Peyer's patch (tissue), 4 donors: ENCODE measurements at places on chromosomes 13 and 19. TPM values are rescaled to one million over a fixed set of nuclear protein-coding genes. Genes with fewer than 3 reads are reported as not detected.

The CPB2 gene
- not detected for total RNA-seq

The CGB7 gene
- not detected for total RNA-seq

The RASIP1 gene
- 3.1 TPM for total RNA-seq

The C1QTNF9B gene
- not detected for total RNA-seq

The PSG7 gene
- not detected for total RNA-seq

The POLD1 gene
- 90.0 TPM for total RNA-seq

The FBXO27 gene
- 12.4 TPM for total RNA-seq

GRCh38 chr19:2167896-2168618 lies 4.3 kb downstream of the DOT1L start:
- H3K4me1 ChIP-seq, result peaks cover 74% of the 10 kb centered on the region
- peak; percentile 89 for DNase-seq
- H3K27ac ChIP-seq, result peak overlapping the region; percentile 100
- no peaks in the 10 kb centered on the region for H3K27me3 ChIP-seq
- peak overlapping the region; percentile 11 for H3K4me3 ChIP-seq

GRCh38 chr19:48739404-48740163 lies 826 bp downstream of the RASIP1 start:
- peak overlapping the region; percentile 53 for H3K4me3 ChIP-seq
- no peaks in the 10 kb centered on the region for H3K27me3 ChIP-seq
- H3K4me1 ChIP-seq, result peaks cover 11% of the 10 kb centered on the region
- H3K36me3 ChIP-seq, result no peaks in the 10 kb centered on the region
- peak overlapping the region; percentile 52 for H3K27ac ChIP-seq
- DNase-seq, result no peak

DNA sequence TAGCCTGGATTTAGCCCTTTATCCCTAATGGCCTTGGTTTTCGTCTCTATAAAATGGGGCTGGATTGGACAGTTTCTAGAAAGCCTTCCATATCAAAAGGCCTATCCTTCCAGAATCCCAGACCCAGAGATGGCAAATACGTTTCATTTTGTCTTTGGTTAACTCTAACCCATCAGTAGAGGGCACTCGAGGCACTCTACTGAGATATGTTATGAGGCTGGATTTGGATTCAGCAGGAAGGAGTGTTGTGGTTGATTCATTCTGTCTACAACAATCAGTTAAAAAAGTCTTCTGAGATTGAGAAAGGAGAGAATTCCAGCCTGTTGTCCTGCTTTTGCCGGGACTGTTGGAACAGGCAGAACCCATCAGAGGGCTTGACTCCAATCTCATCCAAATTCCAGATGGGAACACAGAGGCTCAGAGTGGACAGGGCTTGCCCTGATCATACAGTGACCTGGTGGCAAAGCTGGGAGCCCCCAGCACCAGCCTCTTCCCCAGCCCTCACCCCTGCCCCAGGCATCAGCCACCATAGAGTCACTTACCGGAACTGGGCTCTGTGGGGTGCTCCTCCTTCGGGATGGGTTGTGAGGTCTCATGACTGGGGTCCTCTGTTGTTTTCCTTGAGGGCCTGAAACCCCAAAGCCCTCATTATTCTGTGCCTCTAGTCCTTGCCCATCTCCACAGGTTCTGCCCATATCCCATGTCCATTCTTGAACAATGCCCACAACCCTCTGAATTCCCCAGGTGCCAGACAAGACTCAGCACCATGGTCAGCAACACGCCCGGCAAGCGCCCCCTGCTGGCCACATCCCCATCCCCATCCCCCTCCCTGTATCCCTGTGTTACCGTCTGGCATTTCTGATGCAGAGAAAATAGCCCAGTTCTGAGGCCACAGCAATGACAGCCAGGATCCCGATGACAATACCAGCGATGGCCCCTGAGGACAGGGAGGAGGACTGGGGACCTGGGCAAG lies 12.3 kb upstream of the ZNF180 start:
- no peaks in the 10 kb centered on the region for H3K4me1 ChIP-seq
- DNase-seq, result peak; percentile 65
- no peaks in the 10 kb centered on the region for H3K27me3 ChIP-seq

DNA sequence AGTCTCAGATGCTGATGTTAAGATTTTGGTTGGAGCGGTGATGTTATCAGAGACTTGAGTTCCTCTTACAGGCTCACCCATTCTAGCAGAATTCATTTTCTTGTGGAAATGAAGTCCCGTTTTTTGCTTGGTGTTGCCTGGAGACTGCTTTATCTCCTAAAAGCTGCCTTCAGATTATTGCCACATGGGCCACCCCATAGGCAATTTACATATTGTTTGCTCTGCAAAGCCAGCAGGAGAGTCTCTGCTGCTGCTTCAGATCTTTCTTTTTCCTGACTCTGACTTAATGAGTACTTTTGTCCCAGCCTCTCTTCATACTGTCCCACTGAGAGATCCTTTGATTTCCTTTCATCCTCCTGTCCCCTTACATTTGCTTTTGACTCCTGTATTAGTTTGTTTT lies 114.6 kb downstream of the TDRD3 start:
- H3K27me3 ChIP-seq, result no peaks in the 10 kb centered on the region
- DNase-seq, result no peak
- H3K4me1 ChIP-seq, result no peaks in the 10 kb centered on the region
- no peak overlapping the region for H3K27ac ChIP-seq
- H3K36me3 ChIP-seq, result no peaks in the 10 kb centered on the region

DNA sequence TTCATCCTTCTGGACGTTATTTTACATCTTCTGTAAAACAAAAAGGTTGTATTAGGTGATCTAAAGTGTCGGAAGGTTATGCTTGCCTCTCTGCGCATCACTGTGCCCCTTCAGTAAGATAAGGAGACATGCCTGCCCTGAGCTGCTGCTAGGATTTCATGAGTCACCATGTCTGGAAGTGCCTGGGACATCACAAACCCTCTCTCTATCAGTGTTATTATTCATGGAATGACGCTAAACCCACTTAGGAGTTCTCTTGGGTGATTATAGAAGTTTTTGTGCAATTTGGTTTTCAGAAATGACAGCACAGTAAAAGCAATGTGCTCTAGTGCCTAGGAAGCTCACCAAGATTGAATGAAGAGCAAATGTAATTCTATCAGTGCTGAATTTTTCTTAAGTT lies 617.7 kb downstream of the DCT start:
- DNase-seq, result no peak
- no peaks in the 10 kb centered on the region for H3K27me3 ChIP-seq
- H3K4me1 ChIP-seq, result no peaks in the 10 kb centered on the region
- no peaks in the 10 kb centered on the region for H3K36me3 ChIP-seq

DNA sequence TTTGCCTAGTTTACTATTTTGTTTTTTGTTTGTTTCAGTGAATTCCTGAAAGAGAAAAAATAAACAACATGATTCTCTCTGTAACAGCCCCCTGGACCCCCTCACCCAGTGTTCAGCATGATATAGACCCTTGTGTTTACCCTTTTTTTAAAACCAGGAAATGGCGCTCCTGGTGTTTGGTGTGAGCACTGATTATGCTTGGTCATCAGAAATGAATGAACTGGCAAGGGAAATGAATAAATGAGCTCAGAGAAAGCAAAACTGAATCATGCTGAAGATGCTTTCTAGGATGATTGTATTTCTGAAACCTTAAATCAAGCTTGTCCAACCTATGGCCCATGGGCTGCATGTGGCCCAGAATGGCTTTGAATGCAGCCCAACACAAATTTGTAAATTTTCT lies 22.1 kb downstream of the WASF3 start:
- H3K4me1 ChIP-seq, result no peaks in the 10 kb centered on the region
- H3K36me3 ChIP-seq, result no peaks in the 10 kb centered on the region
- no peaks in the 10 kb centered on the region for H3K27me3 ChIP-seq
- H3K4me3 ChIP-seq, result no peak overlapping the region
- no peak overlapping the region for H3K27ac ChIP-seq
